ENCODE measurements at places on chromosomes 13 and 19.
A peak's percentile ranks its signal among the peaks of the same experiment; 100 is the strongest.

- DNase-seq: no peak
Measured at GRCh38 chr13:114112826-114113322, 19.5 kb downstream of the RASA3 start.

GRCh38 chr19:19526581-19527370 is 1.9 kb upstream of the YJEFN3 start:
- DNase-seq: no peak

GRCh38 chr13:31046711-31047279 is 114.3 kb downstream of the TEX26 start:
- DNase-seq: no peak

DNA sequence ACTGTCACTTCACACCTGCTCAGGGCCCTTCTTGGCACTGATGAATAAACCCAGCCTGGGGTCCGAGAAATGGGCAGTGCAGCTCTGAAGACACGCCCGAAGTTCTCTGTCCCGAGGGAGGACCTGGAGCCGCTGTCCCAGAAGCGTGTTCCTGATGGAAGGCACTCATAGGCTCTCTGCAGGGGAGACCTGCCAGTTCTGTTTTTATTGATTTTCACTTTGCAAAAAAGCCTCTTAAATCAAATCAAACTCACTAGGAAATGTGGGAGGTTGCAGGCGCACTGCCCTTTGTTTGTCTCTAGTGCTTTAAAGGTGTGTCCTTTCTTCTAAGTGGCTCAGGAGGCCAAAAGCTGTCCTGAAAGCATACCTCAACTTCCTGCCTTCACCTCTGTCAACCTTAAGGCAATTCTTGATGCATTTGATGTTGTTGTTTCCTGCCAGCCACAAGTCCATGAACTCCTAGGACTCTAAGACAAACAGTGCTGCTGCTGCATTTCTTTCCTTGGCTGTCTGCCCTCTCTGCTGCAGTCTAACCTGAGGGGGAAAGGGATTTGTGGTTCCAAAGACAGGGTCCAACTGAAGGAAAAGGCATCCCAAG is 663.2 kb downstream of the UQCRFS1 start:
- no peak for DNase-seq

DNA sequence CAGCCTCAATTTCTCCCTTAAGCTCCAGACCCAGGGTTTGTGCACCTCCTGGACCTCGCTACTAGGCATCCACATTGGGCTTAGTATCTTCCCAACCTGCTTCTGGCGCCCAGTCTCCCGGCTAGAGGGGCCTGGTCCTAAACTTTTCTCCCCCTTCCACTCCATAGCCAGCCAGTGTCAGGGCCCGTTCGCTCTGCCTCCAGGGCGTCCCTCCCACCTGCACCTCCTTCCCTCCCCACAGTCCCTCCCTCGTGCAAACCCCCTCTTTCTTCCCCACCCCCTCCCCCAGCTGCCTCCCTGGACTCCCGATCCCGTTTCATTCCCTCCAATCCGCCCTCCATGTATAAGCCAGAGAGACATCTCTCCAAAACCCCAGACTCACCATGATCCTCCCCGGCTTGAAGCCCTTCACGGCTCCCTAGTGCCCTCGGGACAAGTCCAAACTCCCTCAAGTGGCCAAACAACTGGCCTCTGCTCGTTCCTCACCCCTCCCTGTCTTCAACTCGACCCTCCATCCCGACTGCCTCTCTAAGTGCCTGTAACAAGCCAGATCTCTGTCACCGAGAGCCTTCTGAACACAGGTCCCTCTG is 997 bp upstream of the SAMD4B start:
- DNase-seq: no peak

- DNase-seq: no peak
Measured at GRCh38 chr13:66446413-66446812, 783.7 kb downstream of the PCDH9 start.

- DNase-seq: no peak
Measured at GRCh38 chr13:66275416-66275815, 954.7 kb downstream of the PCDH9 start.

GRCh38 chr19:18940769-18941627 is at the start of gene HOMER3:
Gene HOMER3, minus strand, starts transcription at chr19:18941217. Its CDS starts 2,235 bp downstream, at chr19:18938982.
- DNase-seq: peak; percentile 33

DNA sequence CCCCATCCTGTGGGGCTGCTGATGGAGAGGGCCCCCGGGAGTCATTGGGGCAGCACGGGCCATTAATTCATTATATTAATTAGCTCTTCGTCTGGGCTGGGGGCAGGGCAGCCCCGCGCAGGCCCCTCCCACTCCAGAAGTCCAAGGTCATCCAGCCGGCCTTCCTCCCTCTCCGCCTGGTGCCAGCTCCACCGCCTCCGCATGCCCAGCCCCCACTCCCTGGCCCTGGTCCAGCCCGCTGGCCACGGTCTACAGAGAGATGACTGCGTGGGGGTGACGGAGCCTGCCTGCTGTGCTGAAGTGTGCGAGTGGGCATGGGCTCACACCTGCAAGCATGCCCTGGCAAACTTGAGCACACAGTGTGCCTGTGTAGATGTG is 8.8 kb downstream of the IGLON5 start:
- DNase-seq: no peak
